Activated CD8-positive, alpha-beta memory T cell treated with anti-CD3 and anti-CD28 coated beads, Interleukin-2, amount 10 ng/mL, durations not matched to agents 7 days and 5 days (primary cell): ENCODE measurements at places on chromosomes 12 and 14. TPM values are rescaled to one million over a fixed set of nuclear protein-coding genes. Genes with fewer than 3 reads are reported as not detected.

Gene PRKD1
- total RNA-seq, result not detected

Gene C12orf60
- total RNA-seq, result 1.9 TPM

Gene BIN2
- 109 TPM for total RNA-seq

Gene SCFD1
- 64.5 TPM for total RNA-seq

Gene TMEM30B
- total RNA-seq, result 0.70 TPM

Gene RNASE1
- total RNA-seq, result not detected

Gene STX2
- total RNA-seq, result 17.2 TPM

Gene SLC25A21
- total RNA-seq, result not detected

Gene SDR9C7
- not detected for total RNA-seq

Gene PRICKLE1
- 0.61 TPM for total RNA-seq

Gene LALBA
- not detected for total RNA-seq

Gene DACT1
- 0.21 TPM for total RNA-seq

Gene USP30
- 8.7 TPM for total RNA-seq

Gene COCH
- 1.9 TPM for total RNA-seq

Gene CD163L1
- not detected for total RNA-seq

Gene FGF23
- total RNA-seq, result not detected

Gene RNASE3
- not detected for total RNA-seq

Gene NYNRIN
- total RNA-seq, result 0.05 TPM

Gene HOXC12
- total RNA-seq, result not detected

Gene E2F7
- 26.1 TPM for total RNA-seq

Gene DEGS2
- total RNA-seq, result not detected

Gene PLEKHG7
- total RNA-seq, result not detected

Gene RGS6
- total RNA-seq, result 1.5 TPM

Gene CLEC4C
- total RNA-seq, result not detected

Gene AMN
- total RNA-seq, result 0.53 TPM

Gene ADGRD1
- 0.23 TPM for total RNA-seq

Gene ATN1
- 40.1 TPM for total RNA-seq

Gene EIF2S3B
- 0.87 TPM for total RNA-seq

Gene EPS8
- 2.1 TPM for total RNA-seq

Gene ACIN1
- 172 TPM for total RNA-seq

Gene IFI27
- total RNA-seq, result 81.5 TPM
